Right atrium auricular region (tissue), 2 donors: ENCODE measurements at places on chromosomes 2 and 18. TPM values are rescaled to one million over a fixed set of nuclear protein-coding genes. Genes with fewer than 3 reads are reported as not detected.

TBC1D8 gene
- total RNA-seq = 42.3 TPM

SCYGR1 gene
- not detected for total RNA-seq

ASXL3 gene
- 2.6 TPM for total RNA-seq

TRIB2 gene
- 33.5 TPM for total RNA-seq

SIX2 gene
- total RNA-seq = 2.3 TPM

CRYGC gene
- not detected for total RNA-seq

RAD51AP2 gene
- 0.22 TPM for total RNA-seq

OTOS gene
- total RNA-seq = not detected

QPCT gene
- total RNA-seq = 1.1 TPM

CHN1 gene
- 9.3 TPM for total RNA-seq

ASB18 gene
- 7.6 TPM for total RNA-seq

STAT4 gene
- 15.2 TPM for total RNA-seq

C2orf66 gene
- not detected for total RNA-seq

INHA gene
- total RNA-seq = 1.0 TPM

ME2 gene
- 117 TPM for total RNA-seq

CCDC88A gene
- 26.4 TPM for total RNA-seq

TRIP12 gene
- total RNA-seq = 107 TPM

PSMA8 gene
- not detected for total RNA-seq

FBXO41 gene
- 1.8 TPM for total RNA-seq

RAB31 gene
- 9.9 TPM for total RNA-seq

NT5C1B gene
- total RNA-seq = not detected
